ENCODE measurements at places on chromosomes 11 and 22.

DNA sequence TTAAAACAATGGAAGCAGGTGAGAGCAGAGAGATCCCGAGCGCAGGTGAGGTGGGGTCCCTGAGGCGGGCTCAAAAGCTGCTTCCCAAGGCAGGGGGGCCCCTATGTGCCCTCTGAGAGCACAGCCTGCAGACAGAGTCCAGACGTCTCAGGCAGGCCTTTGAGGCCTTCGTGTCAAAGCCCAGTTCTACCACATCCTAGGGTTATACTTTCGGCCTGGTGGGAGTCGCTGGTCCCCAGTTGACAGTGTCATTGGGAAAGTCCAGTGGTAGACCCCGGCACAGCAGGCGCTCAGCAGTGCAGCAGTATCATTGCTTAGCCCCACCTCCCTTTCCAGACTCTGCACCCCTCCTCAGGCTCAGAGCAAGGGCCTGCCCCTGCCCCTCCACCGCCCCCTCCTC lies 9.1 kb downstream of the LINC01488 start:
- DNase-seq = no peak

DNA sequence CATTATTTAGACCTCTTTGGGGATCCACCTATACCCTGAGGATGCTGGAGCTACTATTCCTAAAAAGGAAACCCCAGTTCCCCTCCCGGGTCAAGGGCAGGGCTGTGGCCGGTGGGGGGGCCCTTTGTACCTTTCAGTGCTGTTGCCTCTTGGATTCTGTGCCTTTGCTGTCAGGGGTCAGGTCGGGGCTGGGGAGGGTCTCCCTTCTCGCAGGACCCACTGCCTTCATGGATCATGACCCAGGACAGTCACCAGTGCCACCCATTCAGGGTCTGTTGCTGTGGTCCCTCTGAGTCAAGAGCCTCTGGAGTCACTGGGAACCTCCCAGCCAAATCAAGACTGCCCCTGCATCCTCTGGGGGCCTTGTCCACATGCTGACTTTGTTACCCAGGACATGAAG lies 78.1 kb upstream of the CCND1 start:
- no peak for DNase-seq

GRCh38 chr11:114274637-114275036 lies 21.6 kb upstream of the NNMT start:
- DNase-seq = no peak

DNA sequence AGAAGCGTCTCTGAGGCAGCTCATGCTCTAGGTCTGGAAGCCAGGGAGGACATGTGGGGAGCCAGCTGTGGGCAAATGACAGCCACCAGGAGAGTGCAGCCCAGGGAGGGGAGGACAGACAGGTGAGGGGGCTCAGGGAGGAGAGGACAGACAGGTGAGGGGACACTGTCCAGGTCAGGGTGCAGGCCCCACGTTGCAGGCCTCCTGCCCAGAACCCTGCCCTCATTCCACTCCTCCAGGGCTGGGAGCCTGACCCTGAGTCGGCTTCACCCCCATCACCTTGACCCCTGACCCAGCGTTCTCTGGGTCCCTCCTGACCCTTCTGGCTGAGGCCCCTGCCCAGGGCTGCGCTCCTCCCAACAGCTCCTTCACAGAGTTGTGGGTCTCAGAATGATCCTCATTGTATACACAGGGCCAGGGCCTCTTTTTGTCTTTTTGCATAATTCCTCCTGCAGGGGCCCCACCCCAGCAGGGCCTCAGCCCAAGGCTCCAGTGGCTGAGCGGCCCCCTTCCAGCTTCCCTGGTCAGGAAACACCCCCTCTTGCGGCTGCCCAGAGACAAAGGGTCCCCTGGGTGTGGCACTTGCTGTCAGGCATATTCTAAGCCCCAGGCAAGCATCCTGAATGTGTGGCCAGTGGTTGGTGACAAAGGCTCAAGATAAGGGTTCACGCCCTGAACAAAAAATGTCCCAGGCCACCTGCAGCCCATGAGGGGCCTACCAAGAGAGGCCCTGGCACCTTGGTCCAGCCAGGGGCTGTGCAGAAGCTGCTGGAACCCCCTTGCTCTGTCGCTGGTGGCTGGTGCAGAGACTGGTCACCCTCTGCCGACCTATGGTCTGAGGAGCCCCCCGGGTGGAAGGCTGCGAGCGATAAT lies 853.0 kb downstream of the BRD1 start:
- DNase-seq = no peak

DNA sequence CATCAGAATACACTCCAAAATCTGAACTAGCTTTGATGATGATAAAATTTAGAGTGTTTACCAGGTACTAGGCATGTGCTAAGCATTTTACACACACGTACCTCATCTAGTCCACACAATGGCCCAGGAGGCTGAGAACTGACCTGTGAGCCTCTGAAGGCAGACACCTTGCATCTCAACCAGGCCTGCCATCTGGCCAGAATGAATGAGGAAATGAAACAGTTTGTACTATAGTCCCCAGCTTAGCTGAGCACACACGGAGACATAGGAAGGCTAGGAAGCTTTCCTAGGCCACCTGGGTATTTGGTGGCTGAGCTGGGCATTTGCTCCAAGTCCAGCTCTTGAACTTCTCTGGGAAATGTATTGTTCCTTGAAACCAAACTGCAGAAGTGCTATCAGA lies 6.9 kb upstream of the SHANK3 start:
- DNase-seq = no peak

DNA sequence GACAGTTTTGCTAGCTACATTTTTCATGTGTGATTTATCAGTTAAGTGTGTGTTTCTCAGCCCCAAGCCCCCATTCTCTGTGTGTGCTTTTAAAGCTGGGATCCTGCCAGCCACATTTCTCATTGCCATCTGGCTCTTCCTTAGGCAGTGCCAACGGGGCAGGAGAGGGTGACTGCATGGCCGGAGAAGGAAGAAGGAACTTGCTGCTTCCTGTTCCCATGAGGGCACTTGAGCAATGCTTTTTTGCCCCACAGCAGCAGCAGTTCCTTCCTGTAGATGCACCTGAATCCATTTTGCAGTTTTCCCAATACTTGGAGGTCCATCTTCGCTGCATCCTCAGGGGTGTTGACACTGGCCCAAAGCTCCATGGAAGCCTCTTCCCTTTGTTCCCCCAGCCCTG lies 37.5 kb downstream of the TNRC6B start:
- DNase-seq = no peak

GRCh38 chr22:38868886-38869381 lies 3.1 kb downstream of the CBX6 start:
- peak; percentile 68 for DNase-seq

DNA sequence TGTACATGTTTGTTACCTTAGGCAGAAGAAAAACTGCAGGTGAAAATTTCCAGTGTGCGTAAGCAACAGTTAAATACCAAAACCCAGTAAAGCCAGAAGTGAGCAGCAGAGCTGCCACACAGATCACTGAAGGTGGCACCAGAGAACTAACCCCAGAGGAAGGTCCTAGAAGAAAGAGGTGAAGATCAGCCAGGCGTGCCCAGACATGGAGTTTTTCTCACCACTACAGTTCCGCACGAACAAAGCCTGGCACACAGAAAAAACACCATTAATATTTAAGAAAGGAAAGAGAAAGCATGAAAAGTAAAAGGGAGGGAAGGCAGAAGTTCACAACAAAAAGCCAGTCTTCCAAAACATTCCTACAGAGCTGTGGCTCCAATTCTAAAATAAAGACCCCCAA lies 60.7 kb downstream of the STK33 start:
- no peak for DNase-seq

DNA sequence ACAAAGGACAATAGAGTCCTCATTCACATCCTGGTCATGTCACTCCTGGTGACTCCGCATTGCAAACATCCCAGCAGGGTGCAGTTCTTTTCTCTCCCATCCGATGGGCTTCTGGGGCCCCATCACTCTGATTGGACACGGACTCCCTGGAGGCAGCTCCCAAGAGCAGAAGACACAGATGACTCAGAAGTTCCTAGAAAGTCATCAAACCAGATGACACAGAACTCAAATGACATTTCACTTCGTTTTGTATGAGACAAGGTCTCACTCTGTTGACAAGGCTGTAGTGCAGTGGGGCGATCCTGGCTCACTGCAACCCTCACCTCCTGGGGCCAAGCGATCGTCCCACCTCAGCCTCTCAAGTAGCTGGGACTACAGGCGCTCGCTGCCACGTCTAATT lies 33.2 kb downstream of the ZNF195 start:
- no peak for DNase-seq

- DNase-seq = no peak
These were observed 1359.9 kb downstream of the LRRC4C start for GRCh38 chr11:40099426-40100161.

- no peak for DNase-seq
These were observed 1.1 kb downstream of the SCGB1A1 start for GRCh38 chr11:62419943-62420342.

All from fibroblast of pulmonary artery (primary cell).